Stimulated activated CD4-positive, alpha-beta T cell treated with anti-CD3 and anti-CD28 coated beads, Interleukin-1b, Interleukin-23, amount 100 ng/mL, for 4 hours (primary cell): ENCODE measurements at places on chromosomes 2 and 18.

DNA sequence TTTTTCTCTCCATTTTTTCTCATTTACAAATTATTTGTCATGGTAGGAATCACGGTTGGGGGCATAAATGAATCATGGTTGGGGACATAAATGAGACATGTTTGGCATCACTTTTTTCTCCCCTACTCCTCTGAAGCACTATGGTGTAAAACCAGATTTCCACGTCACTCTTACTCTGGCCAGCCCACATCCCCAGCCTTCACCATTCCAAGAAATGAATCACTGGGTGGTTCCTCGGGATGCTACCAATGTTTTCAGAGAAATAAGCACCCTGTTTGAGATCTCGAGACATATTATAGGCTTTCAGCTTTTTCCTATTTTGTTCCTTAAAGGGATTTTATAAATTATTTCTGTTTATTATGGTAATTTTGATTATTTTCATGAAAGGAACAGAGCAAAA lies 155.0 kb upstream of the SLC8A1 start:
- DNase-seq = no peak

GRCh38 chr2:130241041-130241707 lies 42.9 kb upstream of the TUBA3E start:
- DNase-seq = no peak

DNA sequence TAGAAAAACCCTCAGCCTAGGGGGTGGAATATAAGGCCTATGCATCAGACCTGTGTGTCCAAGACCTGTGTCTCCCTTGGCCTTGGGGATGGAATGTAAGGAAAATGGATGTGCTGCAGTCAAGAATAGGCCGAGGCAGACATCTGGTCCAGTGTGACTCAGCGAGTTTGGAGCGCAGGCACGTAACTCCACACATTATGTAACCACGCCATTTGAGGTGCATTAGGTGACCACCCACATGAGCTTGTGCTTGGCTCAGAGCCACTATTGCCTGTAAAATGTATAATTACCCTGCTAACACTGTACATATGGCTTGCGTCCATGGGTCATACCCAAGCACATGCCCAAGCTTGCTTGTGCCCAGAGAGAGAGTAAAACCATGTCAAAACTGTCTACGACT lies 580.9 kb upstream of the HNMT start:
- DNase-seq = no peak

DNA sequence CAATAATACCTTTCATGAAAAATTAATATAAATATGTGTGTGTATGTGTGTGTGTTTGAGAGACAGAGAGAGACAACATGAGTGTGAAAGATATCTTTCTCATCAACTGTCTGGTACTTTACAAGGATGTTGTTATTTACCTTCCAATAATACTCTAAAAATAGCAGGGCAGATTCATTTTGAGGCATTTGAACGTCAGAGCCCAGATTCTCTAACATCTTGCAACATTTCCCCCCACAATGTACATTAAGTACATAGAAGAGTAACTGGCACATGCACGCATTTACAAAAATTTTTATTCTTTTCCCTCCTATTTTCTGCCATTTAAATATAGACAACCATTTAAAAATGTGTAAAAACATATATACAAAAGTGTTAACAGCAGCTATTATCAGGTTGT lies 100.9 kb downstream of the PID1 start:
- no peak for DNase-seq

DNA sequence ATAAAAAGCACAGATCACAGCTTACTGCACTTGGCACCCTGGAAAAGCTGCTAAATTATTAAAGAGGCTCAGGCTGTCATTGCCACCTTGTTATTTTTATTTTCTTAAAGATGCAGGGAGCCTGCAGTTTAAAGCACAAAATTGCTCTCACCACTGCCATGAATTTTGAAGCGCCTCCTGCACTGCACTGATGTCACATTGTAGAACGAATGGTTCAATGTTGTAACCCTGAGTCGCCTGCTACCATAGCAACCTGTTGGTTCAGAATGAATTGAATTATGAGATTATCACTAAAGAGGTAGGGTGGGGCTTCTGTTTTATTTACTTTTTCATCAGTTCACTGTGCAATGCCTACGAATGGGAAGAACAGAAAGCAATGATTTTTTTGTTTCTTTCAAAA lies 16.5 kb downstream of the SCG2 start:
- DNase-seq = no peak

- no peak for DNase-seq
Observed at GRCh38 chr2:172834881-172835280, 99.2 kb downstream of the RAPGEF4 start.

- no peak for DNase-seq
Observed at GRCh38 chr18:63617915-63618234, 26.2 kb downstream of the SERPINB4 start.

DNA sequence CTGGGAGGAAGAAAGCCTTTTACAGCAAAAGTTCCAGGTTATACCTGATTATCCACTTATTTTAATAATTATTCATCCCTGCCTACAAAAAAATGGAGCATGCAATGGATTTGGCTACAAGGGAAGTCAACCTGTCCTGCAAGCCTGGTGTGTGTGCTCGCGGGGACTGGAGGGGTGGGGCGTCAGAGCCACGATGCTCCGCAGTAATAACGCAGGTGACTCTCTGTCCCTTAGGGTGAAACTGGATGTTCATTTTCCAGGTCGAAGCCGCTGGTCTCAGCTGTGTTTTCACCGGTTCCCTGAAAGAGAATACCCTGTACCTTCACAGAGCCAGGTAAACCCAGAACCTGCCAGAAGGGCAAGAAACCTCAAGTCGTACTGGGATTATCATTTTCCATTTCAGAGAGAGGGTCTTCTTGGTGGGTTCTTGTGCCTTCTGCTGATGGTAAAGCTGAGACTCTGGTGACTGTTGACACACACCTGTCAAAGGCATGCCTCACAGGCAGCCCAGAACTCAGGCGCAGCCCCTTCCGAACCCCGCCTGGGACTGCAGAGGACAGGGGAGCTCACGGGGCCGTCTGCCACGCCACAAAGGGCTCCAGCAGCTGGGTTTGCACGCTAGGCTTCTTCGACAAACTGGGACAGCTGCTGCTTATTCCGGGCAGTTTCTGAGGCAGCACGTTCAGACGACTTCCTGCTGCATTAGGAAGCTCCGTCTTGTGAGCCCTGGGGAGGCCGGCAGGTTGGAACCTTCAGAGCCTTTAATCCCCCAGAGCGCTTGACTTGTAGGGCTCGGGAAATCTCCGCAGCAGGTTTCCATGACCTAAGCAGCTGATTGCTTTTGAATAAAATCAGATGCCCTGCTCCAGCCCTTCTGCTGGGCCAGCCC lies 58.6 kb downstream of the KCNG2 start:
- DNase-seq = no peak

DNA sequence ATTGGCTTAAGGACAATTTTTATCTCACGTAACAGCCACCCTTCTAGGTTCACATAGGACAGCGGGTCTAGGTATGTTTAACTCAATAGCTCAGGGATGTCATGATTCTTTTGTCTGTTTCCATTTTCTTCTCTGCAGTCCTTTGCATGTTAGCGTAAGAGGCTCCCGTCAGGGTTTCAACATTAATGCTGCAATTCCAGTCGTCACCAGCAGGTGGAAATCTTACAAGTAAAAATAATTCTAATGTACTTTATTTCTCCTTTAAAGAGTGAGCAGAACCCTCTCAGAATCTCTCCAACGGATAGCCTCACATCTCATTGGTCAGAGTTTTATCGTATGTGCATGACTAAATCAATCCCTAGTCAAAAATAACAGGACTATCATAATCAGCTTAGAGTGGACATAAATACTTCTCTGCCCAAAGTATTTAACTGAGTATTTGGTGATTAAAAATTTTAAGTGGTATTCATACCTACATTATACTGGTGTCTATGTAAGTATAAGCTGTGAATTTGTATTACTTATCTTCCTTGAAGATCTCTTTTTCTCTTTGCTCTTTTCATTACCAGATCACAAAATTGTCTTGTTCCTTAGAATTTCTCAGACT lies 487.2 kb upstream of the GCFC2 start:
- DNase-seq = peak; percentile 1

GRCh38 chr2:159402790-159403189 lies 116.3 kb upstream of the WDSUB1 start:
- no peak for DNase-seq

GRCh38 chr2:172461591-172462372 lies 34.4 kb downstream of the ITGA6 start:
- peak; percentile 77 for DNase-seq

DNA sequence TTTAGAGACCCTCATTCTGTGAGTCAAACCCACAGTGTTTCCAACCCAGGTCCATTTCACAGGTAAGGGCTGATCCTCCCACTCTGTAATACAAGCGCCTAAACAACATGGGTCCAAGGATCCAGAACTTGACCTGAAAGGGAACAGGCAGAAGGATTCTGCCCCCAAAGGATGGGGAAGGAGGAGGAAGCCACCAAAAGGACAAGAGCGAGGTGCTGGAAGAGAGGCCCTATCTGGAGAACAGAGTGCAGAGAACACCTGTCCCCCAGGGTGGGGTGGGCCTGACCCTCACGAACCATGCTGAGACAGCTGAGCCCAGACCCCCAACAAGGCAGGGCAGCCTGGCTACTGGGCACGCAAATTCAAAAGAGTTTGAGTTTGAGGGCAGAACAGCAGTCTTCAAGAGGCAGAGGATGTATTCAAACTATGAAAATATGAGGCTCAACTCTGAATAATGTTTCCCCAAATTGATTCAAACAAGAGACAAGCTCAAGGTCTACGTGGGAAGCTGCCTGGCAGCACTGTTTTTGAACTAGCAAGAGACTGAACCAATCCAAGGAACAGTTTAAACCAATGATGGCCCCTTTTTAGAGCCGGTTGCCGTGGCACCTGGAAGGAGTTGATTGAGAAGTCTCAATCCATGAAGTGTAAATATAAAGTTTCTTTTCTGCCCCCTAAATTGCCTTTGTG lies 212.7 kb downstream of the ALPK2 start:
- DNase-seq = no peak

GRCh38 chr2:65158557-65158956 lies 28.7 kb upstream of the RAB1A start:
- DNase-seq = no peak

- DNase-seq = no peak
Observed at GRCh38 chr18:74742573-74743243, 145.0 kb downstream of the ZNF407 start.
